Activated CD4-positive, alpha-beta memory T cell treated with anti-CD3 and anti-CD28 coated beads, Interleukin-2, amount 10 ng/mL, durations not matched to agents 7 days and 5 days (primary cell): ENCODE measurements at places on chromosomes 1 and 21.
A peak's percentile ranks its signal among the peaks of the same experiment; 100 is the strongest.

GRCh38 chr1:177511036-177511435 is 340.3 kb downstream of the BRINP2 start:
- no peak for DNase-seq

GRCh38 chr1:43493661-43494450 is 36.8 kb upstream of the PTPRF start:
- no peak for DNase-seq

- DNase-seq = peak; percentile 58
Measured at GRCh38 chr1:213083112-213083445, 32.0 kb downstream of the RPS6KC1 start.

- DNase-seq = no peak
Measured at GRCh38 chr1:198756470-198756869, 117.6 kb downstream of the PTPRC start.

DNA sequence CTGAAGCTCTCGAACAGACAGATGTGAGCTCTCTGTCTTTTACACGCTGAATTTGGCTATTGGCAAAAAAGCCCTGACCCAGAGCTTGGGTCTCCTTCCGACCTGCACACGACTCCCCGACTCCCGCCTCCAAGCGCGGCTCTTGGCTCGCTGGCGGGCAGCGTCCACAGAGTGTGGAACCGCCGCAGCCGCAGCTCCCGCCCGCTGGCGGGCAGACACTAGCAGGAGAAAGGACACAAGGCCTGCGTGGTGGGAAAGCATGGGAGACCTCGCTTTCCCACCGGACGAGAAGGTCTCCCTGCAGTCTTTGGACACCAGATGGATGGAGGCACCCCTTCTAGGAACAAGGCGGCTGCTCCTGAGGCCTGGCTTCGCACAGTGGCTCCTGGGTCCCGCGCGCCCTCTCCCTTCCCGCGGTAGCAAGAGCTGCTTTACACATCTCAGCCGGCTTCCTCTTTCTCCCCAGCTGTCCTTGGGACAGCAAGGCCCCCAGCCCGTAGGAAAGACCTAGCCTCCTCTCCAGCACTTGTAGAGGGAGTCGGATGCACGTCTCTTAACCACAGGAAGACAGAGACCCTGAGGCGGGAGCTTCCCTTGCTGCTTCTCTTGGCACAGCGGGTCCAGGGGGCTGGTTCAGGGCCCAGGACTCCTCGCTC is 92.1 kb downstream of the PRKAB2 start:
- no peak for DNase-seq

- no peak for DNase-seq
Measured at GRCh38 chr1:201570886-201571624, 32.1 kb downstream of the NAV1 start.

DNA sequence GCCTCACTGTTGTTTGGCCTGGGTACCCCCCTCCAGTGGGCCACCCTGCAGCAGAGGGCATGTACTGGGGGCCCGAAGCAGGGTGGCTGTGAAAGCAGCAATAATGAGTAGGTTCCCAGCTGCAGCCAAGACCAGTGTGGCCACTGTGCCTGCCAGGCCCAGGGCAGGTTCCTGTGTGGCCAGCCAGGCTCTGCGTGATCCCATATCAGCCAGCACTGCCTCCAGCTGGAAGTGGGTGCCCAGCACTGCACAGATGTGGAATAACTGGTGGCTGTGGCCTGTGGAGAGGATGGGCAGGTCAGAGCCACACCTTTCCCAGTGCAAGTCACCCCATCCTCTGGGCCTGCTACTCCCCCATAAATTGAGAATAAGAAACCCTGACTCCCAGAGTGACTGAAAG is 2.1 kb downstream of the BGLAP start:
- DNase-seq = no peak

GRCh38 chr1:205287076-205287475 is 34.5 kb downstream of the NUAK2 start:
- DNase-seq = no peak

DNA sequence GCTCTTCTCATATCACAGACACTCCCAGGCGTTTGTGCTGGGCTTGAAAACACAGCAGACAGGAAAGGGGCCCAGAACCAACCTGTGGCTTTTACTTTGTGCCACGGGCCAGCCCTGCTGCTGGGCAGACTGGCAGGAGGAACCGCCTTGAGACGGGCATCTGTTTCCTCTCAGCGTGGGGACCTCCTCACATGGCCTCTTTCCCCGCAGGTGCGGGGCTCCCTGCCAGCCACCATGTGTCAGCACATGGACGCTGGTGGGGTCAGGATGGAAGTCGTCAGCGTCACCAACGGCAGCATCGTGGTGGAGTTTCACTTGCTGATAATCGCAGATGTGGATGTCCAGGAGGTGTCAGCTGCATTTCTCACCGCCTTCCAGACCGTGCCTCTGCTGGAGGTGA is 47.8 kb downstream of the UMODL1 start:
- DNase-seq = peak; percentile 25

DNA sequence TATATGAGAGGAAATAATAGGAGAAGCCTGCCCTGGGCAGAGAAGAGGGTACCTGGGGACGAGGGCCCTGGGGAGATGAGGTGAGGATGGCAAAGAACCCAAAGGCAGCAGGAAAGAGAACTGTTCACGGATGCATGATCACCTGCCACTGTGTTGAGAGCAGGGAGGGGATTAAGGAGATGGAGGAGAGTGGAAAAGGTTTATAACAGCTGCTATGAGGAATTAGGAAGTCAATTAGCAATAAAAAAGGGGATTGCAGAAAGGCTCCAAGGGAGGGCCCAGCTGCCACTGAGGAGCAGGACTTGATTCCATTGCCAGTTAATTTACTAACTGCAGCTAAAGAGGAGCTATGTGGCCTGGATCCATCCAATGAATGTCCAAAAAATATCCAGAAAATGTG is 61.1 kb downstream of the GFI1 start:
- DNase-seq = no peak

DNA sequence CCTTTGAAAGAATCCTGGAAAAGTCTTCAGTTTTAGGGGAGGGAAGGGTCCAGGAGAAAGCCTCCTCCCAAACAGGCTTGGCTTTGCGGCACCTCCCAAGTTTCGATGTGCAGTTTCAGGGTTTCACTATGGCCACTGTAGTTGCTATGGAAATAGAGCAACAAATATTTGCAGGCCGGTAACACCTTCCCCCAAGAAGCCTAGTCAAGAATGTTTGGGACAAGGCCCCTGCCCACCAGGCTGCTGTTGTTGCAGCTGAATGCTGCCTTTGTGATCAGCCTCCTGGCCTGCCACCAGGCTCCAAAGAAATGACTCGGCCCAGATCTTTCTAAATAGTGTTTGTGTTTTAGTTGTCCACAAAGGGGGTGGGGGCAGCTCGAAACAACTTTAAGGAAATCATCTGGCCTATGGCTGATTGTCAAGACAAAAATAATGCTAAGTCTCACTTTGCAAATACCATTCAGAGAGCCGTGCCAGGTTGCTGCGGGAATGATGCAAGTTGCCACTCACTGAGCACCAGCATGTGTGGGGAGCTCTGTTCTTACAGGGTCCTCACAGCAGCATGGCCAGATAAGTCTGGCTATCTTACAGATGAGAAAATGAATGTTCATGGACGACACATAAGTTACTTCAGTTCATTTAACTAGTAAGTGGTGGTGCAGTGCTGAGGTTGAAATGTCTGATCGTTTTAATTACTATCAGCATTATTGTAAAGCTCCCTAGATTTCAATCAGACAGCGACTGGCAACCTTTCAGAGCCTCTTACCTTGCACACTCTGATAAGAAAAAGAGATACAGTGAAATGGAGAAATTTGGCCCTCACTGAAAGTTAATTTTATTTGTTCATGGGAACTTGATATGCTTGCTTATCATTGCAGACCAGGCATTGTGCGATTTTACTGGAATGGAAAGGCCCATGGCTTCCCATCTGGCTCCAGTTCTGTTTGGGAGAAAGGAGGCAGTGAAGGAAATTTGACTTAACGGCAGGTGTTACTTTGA is 91.2 kb upstream of the JUN start:
- no peak for DNase-seq

GRCh38 chr1:107810291-107810951 is 154.6 kb downstream of the VAV3 start:
- DNase-seq = no peak

GRCh38 chr1:4219826-4220225 is 319.8 kb upstream of the C1orf174 start:
- DNase-seq = no peak

- DNase-seq = no peak
Measured at GRCh38 chr1:51794260-51794659, 84.3 kb downstream of the NRDC start.

GRCh38 chr1:158274797-158275196 is 14.9 kb upstream of the CD1C start:
- no peak for DNase-seq

GRCh38 chr1:20448671-20449071 is 37.3 kb downstream of the CAMK2N1 start:
- DNase-seq = no peak
